ENCODE measurements at places on chromosomes 5 and 9. TPM values are rescaled to one million over a fixed set of nuclear protein-coding genes. Genes with fewer than 3 reads are reported as not detected.

GRCh38 chr5:89372176-89372575 is 489.2 kb upstream of the MEF2C start:
- H3K4me1 ChIP-seq = no peaks in the 10 kb centered on the region
- H3K4me3 ChIP-seq = no peak overlapping the region
- no peak overlapping the region for H3K27ac ChIP-seq

DNA sequence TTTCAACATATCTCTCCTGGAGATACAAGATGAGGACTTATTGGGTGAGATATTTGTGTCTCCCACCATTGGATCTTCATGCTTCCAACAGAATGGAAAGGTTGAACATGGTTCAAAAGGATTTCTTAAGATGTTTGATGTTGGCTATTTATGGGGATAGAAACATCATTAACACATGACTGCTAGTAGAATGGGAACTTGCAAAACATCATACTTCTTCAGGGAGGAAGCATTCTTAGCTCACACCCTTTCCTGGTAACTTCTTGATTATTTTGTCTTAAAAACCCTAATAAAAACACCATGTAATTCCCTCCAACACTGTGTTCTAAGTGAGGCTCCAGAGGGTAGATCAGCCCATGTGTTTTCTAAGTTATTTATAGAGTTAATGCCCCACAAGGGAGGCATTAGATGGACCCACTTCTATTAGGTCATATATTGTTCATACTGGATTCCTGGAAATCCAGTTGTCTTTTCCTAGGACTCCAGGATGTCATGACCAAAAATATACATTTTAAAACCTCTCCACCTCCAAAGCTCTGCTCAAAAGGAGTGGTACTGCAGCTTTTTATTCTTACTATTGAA is 95.8 kb downstream of the FOXD1 start:
- H3K4me1 ChIP-seq = no peaks in the 10 kb centered on the region
- DNase-seq = no peak

DNA sequence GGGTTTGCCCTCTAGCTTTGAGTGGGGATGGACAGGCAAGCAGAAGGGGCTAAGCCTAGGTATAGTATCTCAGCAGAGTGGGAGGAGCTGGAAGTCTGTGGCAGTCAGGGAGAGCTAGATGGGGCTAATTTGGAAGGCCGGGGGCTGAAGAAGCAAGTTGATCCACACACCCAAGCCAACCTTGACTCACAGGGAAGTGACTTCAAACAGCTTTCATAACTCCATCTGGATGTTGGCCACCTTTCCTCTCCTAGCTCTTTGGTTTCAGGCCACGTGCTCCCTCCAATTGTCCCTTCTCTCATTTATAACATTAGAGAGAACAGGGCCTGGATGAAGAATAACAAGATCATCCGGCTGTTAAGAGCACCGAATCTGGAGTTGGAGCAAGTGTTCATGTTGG is 36.8 kb downstream of the EGR1 start:
- no peak for DNase-seq
- no peak overlapping the region for H3K4me3 ChIP-seq
- H3K27me3 ChIP-seq = no peaks in the 10 kb centered on the region
- H3K4me1 ChIP-seq = no peaks in the 10 kb centered on the region
- no peaks in the 10 kb centered on the region for H3K36me3 ChIP-seq

PARP8 gene
- total RNA-seq = 23.8 TPM

SHC3 gene
- total RNA-seq = 2.2 TPM
